ENCODE measurements at places on chromosomes 4 and X.

- DNase-seq: no peak
Observed at GRCh38 chr4:144295286-144295995, 154.9 kb upstream of the GYPA start.

GRCh38 chr4:121336706-121337105, 44.1 kb downstream of the QRFPR start:
- no peak for DNase-seq

- no peak for DNase-seq
Observed at GRCh38 chr4:182679533-182679932, 237.7 kb downstream of the DCTD start.

DNA sequence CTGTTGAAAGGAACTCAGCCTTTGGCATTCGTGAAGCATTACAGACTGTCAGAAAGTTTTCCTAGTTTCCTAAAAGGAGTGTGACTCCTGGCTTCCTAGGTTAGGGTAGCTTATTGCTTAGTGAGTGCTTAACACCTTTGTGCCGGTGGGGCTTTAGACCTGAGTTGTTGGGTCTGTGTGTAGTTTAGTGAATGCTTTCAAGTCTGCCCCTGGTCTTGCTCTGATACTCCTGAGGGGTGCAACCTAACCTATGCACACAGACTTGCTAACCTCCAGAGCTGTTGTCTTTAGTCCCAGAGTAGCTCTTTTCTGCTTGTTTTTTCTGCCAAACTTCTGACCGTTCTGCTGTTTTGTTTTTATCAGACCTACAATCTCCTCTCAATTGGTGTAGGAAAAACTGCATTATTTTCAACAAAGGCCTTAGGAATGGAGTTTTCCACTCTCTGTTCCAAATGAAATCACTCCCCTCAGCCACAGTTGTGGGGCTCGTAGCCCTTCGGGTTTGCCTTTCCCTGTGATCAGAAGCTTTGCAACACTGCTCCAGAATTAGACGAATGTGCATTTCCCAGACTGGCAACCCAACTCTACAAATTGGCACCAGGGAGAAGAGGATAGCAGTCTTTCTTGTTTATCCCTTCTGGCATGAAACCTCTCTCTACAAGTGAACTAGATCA, 1399.1 kb upstream of the PCDH7 start:
- DNase-seq: no peak

GRCh38 chr4:32826169-32826568, 2106.0 kb downstream of the PCDH7 start:
- DNase-seq: no peak

DNA sequence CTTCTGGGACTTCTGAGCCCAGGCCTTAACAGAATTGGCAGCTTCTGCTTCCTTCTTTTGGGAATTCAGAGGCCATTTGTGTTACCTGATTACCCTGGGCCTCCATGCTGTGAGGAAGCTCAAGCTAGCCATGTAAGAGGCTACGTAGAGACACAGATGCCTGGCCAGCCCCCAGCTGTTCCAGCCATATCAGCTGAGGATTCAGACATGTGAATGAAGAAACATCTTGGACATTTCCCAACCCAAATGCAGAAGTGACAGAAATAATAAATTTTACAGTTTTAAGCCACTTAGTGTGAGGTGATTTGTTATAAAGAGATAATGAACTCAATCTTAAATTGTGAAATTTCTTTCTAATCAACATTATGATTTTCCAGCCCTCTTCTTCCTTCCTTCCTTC, 18.7 kb upstream of the ZNF827 start:
- DNase-seq: no peak

DNA sequence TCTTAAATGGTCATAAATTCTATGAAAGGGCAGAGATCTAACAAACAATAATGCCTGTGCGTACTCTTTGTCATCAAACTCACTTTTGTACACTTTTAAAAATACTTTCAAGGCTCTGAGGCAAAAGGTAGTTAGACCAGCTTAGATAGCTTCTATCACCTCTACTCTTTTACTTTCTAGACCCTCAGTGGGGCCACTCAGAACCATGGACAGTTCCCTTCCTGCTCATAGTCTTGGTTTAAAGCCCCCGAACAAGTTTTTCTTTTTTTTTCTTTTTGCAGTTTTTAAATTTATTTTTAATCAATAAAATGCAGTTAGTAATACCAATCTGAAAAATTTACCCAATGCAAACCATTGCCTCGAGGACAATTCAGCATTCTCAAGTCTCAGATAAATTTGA, 460.5 kb upstream of the CNKSR2 start:
- DNase-seq: no peak

DNA sequence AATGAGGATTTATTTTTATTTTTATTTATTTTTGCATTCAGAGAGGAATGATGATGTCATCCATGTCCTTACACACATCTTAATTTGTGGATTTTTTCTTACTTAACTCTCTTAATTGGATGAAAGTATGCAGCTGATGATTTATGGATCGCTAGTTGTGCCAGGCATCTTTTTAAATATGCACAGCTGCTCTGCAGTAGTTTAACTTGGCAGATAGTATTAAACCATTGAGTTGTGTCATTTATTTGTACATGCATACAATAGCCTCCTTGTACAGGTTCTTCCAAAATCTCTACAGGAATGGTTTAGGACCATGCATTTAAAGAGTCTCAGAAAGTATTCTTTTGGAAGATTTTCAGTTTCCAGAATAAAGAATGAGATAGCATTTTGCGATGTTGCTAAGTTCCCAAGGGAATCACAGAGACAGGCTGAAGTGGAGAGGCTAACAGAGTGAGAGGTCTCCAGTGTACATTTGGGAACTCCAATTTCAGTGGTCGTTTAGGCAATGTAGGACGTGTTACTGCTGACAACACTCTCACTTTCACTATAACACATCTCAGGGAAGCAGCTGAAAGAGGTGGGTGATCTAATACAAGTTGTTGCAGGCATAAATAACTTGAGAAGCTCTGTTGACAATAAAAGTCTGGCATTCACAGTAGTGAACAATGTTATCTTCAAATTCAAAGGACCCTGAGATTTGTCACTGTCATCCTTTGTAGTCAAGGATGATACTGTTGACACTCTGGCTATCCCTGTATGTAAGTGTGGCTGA, 49.9 kb upstream of the SCRG1 start:
- DNase-seq: no peak

GRCh38 chr4:108155373-108155772, 13.4 kb downstream of the LEF1 start:
- no peak for DNase-seq

- DNase-seq: no peak
Observed at GRCh38 chr4:24468071-24468470, 116.3 kb downstream of the DHX15 start.
